ENCODE measurements at places on chromosomes 4 and X.

GRCh38 chrX:136767104-136767941 is 13.4 kb downstream of the ARHGEF6 start:
- DNase-seq = peak; percentile 61

- no peak for DNase-seq
Observed at GRCh38 chr4:123386609-123387008, 10.0 kb upstream of the SPRY1 start.

GRCh38 chr4:105569057-105569865 is 16.8 kb downstream of the ARHGEF38 start:
- peak; percentile 2 for DNase-seq

DNA sequence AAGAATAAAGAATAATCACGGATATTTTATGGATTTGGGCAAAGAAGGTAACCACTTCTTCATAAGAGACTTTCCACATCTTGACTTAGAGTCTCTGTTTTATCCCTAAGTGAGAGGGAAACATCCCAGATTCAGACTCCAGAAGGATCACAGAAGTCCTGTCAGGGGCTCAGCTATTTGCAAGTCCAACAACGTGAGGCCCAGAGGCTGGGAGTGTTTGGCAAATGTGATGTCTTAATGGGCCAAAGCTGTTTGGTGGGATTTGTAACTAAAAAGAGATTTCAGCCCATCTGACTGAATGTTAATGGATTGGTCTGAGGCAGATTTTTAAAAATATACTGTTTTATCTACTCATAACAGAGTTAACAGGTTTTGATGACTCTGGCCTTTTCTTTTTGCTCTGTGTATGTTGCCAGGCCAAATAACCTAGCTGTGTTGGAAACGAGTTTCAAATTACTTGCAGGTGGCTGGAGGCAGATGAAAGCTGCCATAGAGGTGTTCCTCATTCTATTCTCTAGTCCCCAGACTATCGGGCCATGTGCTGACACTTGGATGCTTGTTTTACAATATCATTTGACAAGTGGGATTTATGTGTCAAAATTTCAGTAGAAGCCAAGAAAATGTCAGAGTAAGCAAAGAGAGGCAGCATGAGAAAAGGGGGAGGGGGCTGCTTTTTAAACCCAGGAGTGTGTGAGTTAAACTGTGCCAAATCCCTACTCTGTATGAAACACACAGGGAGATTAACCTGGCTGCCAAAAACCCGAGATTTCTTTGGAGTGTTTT is 330.9 kb downstream of the DCHS2 start:
- no peak for DNase-seq

DNA sequence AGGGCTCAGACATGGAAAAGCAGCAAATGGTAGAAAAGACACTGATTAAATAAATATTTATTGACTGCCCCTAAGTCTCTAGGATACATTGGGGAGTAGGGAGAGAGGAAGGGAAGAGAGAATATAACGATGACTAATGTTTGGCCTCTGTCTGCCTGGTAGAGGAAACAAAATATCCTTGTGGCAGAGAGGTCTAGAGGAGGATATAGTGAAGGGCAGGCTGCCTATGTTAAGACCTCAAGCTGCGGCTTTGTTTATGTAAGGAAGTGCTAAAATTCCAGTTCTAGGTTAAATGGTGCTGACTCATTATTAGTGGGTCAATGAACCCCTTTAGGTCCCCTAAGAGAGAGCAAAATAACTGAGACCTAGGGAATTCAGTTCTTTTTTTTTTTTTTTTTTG is 427.3 kb upstream of the FTHL17 start:
- DNase-seq = peak; percentile 77

GRCh38 chrX:109934935-109935334 is 68.0 kb upstream of the TMEM164 start:
- no peak for DNase-seq

GRCh38 chr4:85740431-85740861 is 265.5 kb downstream of the ARHGAP24 start:
- DNase-seq = peak; percentile 62

DNA sequence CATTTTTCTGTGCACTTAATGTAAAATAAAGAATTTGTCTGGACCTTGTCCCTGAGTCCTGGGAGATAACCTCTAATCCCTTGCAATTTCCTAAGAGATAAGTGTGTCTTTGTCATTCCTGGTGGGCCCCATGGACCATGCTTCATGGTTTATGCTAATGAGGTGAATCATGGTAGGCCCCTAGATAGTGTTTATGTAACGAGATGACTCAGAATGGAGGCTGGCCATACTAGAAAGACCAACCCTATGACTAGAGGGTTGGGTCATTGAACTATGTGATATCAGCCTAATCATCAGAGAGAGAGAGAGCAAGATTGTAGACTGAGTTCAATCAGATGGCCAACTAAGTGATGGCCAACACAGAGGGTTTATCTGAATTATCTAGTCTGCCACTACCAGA is 64.2 kb upstream of the NHSL2 start:
- DNase-seq = peak; percentile 50

DNA sequence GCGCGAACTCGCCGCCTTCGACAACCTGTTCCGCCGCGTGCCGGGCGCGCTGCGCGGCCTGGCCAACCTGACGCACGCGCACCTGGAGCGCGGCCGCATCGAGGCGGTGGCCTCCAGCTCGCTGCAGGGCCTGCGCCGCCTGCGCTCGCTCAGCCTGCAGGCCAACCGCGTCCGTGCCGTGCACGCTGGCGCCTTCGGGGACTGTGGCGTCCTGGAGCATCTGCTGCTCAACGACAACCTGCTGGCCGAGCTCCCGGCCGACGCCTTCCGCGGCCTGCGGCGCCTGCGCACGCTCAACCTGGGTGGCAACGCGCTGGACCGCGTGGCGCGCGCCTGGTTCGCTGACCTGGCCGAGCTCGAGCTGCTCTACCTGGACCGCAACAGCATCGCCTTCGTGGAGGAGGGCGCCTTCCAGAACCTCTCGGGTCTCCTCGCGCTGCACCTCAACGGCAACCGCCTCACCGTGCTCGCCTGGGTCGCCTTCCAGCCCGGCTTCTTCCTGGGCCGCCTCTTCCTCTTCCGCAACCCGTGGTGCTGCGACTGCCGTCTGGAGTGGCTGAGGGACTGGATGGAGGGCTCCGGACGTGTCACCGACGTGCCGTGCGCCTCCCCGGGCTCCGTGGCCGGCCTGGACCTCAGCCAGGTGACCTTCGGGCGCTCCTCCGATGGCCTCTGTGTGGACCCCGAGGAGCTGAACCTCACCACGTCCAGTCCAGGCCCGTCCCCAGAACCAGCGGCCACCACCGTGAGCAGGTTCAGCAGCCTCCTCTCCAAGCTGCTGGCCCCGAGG is 27.0 kb downstream of the NYX start:
- DNase-seq = no peak

DNA sequence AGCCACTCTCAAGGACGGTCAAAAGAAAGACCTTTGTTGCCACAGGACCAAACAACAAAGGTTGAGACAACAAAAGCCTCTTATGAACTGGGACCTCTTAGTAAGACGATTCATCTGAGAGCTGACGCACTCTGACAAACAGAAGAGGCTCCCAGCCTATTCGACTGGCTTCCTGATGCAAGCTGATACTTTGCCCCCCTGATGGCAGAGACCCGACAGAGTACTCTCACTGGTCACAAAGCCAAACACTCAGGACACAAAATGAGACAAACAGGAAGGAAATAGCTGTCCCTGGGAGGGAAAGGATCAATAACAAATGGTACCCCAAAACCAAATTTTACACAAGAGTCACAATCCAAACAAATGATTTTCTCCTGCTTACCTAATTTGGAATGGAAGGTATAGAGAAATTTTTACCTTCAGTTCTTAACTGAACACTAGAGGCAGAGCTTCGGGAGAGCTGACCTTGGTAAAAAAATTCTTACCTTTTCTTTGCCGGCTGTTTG is 75.2 kb upstream of the PLAC8 start:
- no peak for DNase-seq

- peak; percentile 74 for DNase-seq
Observed at GRCh38 chrX:22399437-22400192, 126.9 kb downstream of the CBLL2 start.

- no peak for DNase-seq
Observed at GRCh38 chr4:16411501-16412085, 185.3 kb upstream of the TAPT1 start.

- DNase-seq = no peak
Observed at GRCh38 chr4:172601195-172601594, 567.4 kb upstream of the GALNT7 start.

DNA sequence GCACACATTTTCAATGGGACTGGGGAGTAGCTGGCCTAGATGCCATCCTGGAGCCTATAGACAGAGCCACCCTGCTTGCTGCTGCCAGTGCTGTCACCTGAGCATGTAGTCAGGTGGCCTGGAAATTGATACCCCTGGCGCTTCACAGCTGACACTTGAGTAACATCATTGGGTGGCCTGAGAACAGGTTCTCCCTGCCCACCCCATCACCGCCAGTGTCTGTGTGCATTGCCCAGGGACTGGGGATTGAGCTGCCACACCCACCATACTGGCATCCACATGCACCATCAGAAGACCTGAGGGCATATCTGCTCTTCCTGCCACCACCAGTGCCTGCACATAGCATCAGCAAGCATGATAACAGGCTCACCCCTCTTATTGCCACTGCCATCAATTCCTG is 1142.9 kb upstream of the PABPC4L start:
- no peak for DNase-seq

DNA sequence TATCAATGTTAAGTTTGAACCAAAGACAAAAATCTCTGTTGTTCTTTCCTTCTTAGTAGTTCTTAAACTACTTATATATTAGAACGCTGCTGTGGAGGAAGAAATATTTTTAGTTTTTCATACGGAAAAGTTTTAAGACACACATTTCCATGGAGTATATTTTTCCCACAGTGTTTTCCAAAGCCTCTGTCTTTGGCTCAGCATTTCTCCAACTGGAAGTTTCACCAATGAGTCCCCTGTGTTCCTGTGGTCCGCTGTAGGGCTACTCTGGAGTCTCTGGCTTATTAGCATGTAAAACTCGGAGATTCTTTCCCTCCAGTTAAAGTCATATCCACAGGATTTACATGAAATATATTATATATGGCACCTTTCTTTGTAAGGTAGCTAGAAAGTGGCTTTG is 249.0 kb downstream of the CBR4 start:
- no peak for DNase-seq

DNA sequence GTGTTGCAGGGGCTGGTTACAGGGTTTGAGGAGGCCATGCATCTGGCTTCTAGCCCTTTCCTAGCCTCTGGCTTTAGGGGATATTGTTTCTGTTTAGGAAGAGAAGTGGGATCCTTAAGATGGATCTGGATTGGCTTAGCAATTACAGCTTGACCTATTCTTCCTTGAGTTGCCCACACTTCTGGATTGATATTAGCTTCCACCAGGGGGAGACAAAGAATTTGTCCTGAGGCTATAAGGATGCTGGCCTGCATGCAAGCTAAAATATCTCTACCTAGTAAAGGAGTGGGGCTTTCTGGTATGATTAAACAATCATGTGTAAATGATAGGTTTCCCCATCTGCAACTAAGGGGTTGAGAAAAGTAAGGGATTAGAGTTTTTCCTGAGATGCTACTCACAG is 117.2 kb downstream of the TEX13C start:
- no peak for DNase-seq
